Activated CD4-positive, alpha-beta T cell treated with anti-CD3 and anti-CD28 coated beads, Interleukin-2, amount 10 ng/mL, durations not matched to agents 7 days and 5 days (primary cell): ENCODE measurements at places on chromosomes 1 and 21. TPM values are rescaled to one million over a fixed set of nuclear protein-coding genes. Genes with fewer than 3 reads are reported as not detected.

The MRTO4 gene
- 32.5 TPM for total RNA-seq

The TP73 gene
- 2.0 TPM for total RNA-seq

DNA sequence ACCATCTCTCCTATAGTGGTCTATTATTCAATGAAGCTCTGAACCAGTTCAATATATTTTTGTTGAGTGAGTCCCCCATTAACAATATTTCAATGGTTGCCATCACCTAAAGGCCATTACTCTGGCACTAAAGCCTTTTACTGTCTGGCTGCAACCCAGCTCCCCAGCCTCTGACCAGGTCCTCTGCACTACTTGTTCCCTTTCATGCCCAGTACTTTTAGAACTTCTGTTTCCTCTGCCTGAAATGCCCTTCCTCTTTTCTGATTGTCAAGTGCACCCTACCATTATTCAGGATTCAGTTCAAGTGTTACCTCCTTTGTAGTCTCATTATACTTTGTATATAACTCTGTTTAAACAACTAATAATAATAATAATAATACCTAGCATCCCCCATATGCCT is 30.4 kb upstream of the ZFYVE9 start:
- DNase-seq = no peak

DNA sequence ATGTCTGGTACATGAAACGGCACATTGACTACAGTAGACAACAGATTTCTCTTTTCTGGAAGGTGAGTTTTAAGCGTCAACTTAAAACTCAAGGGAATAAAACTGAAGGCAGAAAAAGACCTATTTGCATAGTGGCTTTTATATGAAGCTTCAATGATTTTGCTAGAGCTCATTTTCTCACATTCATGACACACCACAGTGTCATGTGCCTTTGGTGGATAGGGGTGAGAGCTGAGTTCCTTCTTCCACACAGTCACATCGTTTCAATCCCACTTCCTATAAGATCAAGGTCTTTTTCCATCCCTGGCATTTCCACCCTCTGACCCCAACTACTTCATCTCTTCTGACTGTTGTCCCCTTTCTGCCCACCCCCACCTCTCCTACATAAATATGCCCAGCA is 31.0 kb downstream of the IL12RB2 start:
- no peak for DNase-seq

GRCh38 chr21:33021667-33022066 is 4.1 kb upstream of the OLIG2 start:
- DNase-seq = no peak

The HAO2 gene
- total RNA-seq = not detected

DNA sequence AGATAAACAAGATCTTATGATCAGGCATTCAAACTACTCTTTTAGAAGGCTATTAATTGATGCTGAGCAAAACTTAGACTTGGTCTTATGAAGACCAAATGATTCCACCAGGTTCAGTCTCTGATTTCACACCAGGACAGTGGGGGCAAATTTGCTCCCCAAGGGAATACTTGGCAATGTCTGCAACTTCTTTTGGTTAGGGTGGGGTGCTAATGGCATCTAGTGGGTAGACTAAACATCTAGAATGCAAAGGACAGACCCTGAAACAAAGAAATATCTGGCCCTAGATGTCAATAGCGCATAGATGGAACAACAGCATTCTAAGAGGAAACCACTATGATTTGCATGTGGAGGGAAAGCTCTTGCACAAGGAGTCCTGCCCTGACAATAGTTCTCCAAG is 30.6 kb downstream of the DPT start:
- DNase-seq = no peak

The DMRTA2 gene
- total RNA-seq = not detected

- DNase-seq = no peak
Observed at GRCh38 chr1:164726235-164726634, 167.3 kb downstream of the PBX1 start.
